ENCODE measurements at places on chromosomes 13 and 19.

- DNase-seq, result peak; percentile 43
Measured at GRCh38 chr19:49161987-49162386, 4.4 kb downstream of the TRPM4 start.

DNA sequence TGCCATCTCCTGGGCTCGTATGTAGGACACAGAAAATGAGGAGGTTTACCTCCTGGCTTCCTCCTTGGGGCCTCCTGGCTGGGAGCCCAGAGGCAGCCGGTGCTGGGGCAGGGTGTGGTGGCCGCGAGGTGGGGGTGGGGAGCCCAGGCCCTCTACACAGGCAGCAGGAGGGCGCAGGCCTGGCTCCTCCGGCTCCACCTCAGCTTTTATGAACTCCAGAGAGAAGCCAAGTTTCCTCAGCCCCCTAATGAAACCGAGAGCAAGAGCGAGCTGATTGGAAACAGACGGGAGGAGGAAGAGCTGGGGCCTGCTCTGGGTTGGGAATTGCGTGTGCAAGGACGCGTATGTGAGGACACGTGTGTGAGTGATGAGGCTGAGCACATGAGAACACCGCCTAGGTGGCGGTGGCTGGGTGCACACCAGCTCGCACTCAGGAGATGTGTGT lies 23.1 kb downstream of the LYL1 start:
- no peak for DNase-seq

DNA sequence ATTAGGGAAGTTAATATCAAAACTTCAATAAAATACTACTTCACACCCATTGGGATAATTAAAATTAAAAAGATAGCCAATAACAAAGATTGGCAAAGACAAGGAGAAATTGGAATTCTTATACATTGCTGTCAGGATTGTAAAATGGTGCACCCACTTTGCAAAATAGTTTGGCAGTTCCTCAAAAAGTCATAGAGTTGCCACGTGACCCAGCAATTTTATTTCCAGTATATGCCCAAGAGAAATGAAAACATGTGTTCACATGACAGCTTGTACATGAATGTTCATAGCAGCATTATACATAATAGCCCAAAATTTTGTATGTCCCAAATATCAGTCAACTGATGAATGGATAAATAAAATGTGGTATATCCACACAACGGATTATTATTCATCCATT lies 3.3 kb downstream of the MBD3L1 start:
- no peak for DNase-seq

- DNase-seq, result peak; percentile 55
Measured at GRCh38 chr13:28753208-28753892, 34.6 kb upstream of the SLC46A3 start.

GRCh38 chr13:69970520-69970919 lies 137.1 kb upstream of the ATXN8OS start:
- DNase-seq, result no peak

DNA sequence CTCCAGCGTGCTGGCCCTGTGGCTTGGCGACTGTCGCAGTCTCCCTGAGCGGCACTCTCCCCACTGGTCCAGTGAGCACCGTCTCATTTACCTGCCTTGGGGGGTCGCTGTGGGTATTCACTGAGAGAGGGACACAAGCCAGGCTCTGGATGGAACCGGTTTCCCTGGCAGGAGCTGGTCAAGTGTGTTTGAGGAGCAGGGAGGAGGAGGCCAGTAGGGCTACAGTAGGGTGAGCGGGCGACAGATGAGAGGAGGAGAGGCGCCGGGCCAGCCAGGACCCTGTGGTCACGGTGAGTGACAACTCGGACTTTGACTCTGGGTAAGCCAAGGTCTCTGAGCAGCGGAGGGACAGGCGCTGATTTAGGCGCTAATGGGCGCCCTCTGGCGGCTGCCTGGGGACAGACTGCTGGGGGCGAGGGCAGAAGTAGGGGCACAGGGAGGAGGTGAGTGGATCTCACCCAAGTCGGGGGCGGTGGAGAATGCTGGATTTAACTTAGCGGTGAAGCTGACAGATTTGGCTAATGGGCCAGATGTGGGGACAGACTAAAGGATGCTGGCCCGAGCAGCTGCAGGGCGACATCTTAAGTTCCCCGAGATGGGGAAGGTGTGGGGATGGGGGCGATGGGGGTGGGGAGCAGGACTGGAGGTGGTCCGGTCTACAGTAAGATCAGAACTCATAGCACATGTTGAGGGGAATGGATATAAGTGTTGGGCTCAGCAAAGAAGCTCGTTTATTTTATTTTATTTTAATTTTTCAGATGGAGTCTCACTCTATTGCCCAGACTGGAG lies 4.7 kb upstream of the PRMT1 start:
- DNase-seq, result no peak

GRCh38 chr19:3094601-3095440 lies 659 bp downstream of the GNA11 start:
- DNase-seq, result no peak

- DNase-seq, result no peak
Measured at GRCh38 chr13:34322014-34322742, 504.2 kb downstream of the RFC3 start.

- DNase-seq, result no peak
Measured at GRCh38 chr13:99545979-99546378, 44.7 kb downstream of the TM9SF2 start.

DNA sequence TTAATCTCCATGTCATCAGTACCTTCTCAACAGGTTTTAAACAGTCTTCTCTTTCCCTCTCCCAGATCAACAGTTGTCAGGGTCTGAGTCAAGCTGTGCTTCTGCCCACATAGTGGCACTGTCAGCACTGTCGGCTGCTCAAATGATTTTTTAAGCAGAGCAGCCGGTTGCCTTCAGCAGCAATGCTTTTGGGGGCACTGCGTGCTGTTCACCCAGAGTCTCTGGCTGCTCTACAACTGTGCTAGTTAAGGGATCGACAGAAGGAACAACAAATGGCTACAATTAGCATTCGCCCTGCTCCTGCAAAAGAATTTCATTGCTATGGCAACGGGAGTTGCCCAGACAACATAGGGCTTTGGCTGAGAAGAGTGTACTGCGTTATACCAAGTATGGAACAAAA lies 412.9 kb downstream of the DIAPH3 start:
- no peak for DNase-seq

DNA sequence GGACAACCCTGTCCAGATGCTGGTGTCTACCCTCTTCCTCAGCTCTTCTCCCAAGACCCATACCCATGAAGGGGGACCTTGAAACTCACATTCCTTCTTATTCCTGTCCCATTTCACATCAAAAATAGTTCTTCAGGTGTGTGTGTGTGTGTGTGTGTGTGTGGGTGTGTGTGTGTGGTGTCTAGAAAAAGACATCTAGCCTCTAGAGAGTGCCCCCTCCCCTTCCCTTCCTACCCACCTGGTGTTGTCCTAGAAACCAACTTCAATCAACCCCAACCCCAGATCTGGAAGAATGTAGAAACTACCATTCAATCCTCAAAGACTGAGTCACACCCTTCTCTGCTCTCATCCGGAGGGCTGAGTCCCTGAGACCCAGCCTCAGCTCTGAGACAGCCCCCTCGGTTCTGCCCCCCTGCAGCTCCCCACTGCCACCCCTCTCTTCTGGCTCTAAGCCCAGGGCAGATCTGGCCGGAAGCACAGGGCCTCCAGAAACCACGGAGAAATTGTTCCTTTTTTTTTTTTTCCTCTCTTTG lies 3.5 kb downstream of the KCNN4 start:
- no peak for DNase-seq

GRCh38 chr13:27977476-27978300 lies 8.6 kb upstream of the CDX2 start:
- no peak for DNase-seq

GRCh38 chr13:33129094-33129832 lies 113.0 kb downstream of the KL start:
- no peak for DNase-seq

DNA sequence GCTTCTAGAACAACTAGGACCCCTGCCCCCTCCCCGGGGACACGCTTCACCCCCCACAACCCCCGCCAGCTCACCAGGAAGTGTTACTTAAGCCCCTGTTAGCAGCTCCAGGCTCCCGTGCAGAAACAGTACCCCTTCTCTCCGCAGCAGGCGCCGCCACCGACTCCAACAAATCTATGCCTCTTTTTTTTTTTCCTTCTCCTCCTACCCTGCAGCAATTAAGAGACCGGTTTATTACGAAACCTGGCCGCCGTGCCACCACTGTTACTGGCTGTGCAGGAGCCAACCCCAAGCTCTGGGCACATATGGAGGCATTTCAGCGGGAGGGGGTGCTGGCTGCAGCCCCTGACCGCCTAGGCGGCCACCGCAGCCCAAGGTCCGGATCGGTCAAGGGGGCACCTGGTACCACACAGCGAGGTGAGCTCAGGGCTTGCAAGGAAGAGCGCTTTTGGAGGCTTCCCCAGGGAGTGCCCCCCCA lies 2.4 kb downstream of the GADD45B start:
- DNase-seq, result peak; percentile 91

- no peak for DNase-seq
Measured at GRCh38 chr19:41016488-41017071, 25.5 kb downstream of the CYP2B6 start.

All from breast epithelium (tissue), 4 donors.